ENCODE measurements at places on chromosomes 16 and 17.

DNA sequence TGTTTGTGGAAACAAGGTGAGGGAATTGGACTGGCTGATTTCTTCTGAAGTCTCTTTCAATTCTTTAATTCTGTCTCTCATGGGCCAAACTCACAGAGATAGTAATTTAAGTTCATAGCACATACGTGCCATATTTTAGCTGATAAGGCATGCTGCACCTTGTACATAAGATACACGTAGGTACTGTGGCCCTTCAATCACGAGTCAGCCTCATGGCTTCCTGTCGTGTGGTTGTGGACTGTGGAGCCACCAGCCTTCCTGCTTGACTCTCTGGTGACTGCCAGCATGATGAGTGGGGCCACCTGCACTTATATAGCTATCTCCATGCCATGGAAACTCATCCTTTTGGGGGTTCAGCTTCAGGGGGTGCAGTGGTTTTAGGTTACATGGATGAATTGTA lies 25.1 kb downstream of the KSR1 start:
- no peak for DNase-seq

DNA sequence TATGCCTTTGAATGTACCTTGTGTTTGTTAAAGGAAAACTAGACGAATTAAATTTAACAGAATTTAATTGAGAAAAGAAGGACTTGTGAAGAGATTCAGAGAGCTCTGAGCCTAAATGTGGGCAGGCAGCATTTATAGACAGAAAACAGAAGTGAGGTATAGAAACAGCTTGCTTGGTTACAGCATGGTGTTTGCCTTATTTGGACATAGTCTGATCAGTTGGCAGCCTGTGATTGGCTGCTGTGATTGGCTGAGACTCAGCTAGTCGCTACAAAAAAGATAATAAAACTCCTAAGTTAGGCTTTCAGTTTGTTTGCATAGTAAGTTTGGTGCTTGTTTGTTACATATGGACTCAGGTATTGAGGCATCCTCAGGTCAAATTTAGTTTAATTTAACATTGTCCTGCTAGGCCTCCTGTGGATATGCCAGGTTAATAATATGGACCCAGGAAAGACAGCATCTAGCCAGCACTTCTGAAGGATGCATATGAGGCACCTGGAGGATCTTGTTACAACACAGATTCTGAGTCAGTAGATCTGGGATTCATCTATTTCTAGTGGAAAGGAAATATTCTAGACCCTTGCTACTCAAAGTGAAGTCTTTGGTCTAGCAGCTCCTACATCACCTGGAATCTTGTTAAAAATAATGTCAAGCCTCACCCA lies 43.4 kb downstream of the SLFN5 start:
- no peak for DNase-seq

DNA sequence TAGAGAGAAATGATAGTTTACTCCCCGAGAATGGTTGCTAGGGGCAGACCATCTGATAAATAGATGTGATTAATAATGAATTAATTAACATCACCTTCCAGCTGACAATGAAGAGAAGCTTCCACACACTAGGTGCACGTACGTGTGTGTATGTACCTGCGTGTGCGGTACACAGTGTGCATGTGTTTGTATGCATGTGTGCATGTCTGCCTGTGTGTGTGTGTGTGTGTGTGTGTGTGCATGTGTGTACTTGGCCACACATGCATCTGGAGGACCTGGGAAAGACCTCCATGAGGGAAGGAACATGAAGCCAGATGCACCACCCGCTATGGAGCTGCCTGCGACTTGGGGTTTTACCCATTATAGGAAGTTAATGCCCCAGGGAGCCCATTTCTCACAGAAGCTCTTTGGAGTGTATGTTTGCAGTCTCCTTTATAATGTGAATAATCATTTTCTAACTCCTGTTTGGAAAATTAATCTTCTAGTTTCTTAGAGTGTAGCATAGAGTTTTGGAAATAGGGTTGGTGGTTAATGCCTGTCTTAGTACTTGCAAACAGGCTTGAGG lies 229.1 kb downstream of the ENGASE start:
- DNase-seq, result no peak

DNA sequence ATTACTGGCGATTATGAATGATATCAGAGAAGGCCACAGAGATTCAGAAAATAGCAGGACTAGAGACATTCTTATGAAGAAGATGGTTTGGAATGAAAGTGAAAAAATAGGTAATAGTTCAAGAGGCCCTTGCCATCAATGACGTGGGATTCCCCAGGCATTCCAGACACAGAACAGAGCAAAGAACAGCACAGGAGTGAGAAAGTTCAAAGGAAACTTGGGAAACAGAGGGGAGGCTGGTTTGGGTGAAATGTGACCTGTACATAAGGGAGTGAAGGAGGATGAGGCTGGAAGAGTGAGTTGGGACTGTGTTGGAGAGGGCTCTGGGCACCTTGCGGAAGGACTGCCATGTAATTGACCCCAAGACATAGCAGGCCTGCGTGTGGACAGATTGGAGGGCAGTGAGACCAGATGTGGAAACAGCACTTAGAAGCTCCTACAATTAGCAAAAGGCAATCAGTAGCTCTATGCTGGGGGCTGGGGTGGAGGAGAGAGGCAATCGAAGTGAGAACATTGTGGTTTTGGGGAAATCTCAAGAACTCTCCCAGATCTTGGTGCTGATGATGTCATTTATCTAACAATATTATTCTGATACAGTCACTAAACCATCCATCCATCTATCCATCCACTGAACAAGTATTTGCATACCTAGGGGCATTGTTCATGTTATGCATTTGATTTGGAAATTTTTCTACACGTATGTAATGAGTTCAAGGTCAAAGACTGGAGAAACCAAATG lies 365.3 kb upstream of the ZFHX3 start:
- no peak for DNase-seq

GRCh38 chr16:30030011-30030685 lies 923 bp downstream of the TLCD3B start:
- DNase-seq, result no peak

DNA sequence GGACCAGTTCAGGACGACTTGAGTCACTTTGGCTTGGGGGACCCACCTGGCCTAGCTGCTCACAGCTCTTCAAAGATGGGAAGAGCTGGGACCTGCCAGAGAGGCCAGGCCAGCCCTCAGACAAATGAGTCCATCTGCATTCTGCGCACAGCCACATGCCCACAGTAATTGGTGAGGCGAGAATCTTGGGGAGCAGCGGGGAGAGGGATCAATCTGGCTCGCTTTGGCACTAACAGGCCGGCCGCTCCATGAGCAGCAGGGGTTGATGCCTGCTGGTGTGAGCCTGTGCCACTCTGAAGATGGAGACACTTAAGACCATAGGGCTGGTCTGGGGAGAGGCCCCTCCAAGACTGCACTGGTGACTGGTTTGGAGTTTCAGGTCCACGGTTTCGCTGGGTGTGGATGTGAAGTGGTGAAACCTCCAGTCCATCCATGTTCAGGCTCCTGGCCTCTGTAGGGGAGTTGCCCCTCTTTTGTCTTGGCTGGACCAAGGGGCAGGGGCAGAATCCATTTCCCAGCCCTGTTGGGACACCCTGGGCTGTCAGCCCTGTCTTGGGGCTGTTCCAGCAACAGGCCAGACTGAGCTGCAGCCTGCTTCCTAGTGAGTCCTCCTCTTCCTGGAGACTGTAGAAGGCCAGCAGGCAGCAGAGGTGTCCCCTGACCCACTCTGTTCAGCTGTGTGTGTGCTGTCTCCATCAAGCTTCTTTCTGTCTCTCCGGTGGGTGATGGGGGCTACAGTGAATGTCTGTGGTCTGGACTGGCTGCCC lies 7.3 kb downstream of the CTRL start:
- DNase-seq, result no peak

DNA sequence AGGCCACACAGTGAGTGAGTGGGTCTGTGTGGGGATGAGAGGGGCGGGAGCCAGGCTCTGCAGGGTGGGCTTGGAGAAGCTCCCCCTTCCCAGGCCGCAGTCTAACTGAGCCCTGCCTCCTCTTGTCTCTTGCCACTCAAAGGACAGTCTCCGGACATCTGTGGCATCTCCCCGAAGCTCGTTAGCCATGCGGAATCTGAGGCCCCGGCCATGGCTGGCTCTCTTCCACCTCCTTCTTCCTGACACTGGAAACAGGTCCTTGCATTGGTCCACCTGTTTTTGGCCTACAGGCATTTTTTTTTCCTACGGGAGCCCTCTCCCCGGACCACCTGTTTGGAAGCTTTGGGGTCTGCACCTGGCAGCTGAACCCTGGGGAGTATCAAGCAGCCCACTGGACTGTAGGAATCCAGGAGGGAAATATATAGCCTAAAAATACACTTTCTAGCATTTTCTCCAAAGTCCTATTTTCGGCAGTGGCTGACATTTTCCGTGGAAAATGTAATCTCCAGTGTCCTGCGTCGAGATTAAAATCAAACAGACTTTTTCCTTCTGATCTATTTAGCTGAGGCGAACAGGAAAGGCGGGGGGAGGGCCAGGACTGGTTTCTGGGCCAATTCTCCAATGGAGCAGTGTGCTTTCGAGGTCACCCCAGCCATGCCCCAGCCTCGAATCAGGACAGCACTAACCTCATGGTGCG lies 9.1 kb downstream of the ATP2A3 start:
- no peak for DNase-seq

DNA sequence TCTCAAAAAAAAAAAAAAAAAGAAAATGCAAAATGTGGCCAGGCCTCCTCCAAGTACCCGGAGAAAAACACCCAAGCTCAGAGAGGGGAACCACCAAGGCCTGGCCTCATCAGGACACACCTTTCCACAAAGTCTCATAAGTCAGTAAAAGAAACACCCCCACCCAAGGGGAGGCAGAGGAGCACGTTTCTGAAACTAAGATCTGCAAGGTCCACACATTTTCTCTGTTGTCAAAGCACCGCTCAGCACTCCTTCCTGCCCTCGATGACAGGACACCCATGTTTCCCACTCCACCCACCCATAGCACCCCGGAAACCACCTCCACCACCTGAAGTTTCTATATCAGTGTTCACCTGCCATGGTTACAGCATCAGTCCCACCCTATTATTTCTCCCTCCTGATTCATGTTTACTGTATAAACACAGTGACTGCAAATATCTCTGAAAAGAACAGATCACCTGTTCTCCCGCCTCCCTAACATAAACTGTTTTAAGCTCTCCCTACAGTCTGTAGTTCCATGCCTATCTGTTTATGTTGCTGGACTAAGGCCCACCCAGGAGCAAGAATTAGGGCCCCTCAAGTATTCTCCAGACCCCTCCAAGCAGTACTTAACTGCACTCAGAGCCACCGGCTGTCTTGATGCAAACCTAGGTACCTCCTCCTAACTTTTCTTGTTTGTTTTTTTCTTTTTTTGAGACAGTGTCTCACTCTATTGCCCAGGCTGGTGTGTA lies 2.0 kb downstream of the CORO7 start:
- DNase-seq, result no peak

GRCh38 chr17:43733956-43734355 lies 24.6 kb downstream of the SOST start:
- DNase-seq, result no peak

DNA sequence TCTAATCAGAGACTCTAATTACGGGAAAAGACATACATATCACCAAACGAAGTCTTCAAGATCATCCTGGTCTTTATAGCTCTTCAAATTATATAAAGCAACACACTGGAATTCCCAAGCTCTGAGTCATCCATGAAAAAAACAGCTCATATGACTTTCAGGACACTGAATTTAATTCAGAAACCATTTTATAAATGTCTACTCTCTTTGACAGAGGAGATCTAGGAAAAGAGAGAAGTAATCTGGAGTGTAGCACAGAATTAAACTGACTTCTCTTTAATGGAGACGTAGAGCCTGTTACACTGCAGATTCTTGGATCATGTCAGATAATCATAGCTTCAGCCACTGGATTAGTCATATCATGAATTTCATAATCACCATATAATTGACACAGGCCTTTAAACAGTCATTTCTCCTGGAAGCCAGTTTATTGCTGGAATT lies 86.8 kb upstream of the WSB1 start:
- no peak for DNase-seq

- DNase-seq, result no peak
These were observed 104.9 kb downstream of the CEP112 start for GRCh38 chr17:66087073-66087472.

DNA sequence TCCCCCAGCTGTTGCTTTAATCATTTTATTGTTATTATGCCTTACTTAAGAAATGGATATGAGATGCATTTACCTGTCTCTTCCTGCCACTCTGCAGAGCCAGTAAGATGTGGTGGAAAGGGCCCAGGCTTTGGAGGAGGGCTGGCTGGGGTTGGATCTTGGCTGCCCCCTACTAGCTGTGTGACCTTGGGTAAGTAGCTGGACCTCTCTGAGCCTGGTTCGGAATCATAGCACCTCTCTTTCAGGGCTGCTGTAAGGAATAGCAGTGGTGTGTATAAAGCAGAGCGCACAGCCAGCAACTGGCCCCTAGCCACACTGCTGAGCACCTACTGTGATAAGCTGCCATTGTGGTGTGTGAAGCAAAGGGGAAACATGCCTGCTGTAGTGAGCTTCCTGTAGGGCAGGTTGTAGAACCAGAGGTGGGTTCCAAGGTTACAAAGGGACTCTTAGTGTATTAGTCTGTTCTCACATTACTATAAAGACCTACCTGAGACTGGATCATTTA lies 23.9 kb downstream of the MAPT start:
- no peak for DNase-seq

DNA sequence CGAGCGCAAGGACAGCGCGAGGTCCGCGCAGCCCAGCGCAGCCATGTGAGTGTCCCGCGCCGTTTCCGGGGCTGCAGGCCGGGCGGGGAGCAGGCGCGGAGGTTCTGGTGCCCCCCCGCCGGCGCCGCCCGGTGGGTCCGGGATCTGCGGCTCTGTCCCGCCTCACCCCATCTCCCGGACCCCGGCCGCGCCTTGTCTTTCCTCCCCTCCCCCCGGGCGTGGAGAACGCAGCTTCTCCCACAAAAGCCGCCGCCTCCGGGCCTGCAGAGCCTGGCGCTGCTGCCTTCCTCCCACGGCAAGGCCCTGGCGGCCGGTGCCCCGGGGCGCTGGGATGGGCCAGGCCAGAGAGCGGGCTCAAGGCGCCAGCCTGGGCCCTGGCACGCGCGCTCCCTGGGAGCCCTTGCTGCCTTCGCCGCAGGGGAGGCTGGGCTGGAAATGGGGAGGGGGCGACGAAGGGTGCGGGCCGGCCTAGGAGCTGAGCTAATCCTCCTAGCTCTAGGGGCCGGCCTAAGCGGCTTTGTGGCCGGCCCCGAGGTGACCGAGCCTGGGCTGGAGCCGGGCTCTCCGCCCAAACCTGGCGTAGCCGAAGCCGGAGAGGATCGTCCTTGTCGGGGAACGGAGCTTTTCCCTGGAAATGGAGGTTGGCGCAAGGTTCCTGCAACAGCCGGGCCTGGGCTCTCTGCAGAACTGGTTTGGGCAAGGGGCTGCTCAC lies 397 bp downstream of the RIPOR1 start:
- DNase-seq, result peak; percentile 12

- no peak for DNase-seq
These were observed 11.2 kb downstream of the NLK start for GRCh38 chr17:28053725-28054124.

- DNase-seq, result no peak
These were observed 16.4 kb upstream of the HERPUD1 start for GRCh38 chr16:56915336-56916119.

DNA sequence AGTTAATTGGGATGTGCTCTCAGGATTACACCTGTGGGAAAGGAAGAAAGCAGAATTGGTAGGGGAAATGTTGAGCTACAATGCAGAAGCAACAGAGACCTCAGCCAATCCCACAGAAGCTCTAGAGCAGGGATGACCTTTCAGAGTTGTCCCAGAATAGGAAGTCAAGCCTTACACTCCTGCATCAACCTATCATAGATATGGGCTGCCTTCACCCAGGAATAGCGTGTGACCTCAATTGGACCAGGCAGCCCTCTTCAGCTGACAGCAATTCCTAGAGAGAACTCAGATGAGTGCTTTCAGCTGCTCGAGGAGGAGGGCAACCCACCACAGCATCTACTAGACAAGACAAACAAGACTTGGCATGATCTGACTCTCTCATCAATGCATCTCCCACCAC lies 189.7 kb downstream of the TMEM132E start:
- DNase-seq, result no peak

- DNase-seq, result no peak
These were observed 121.8 kb downstream of the SPACA3 start for GRCh38 chr17:33113276-33113990.

Measured in globus pallidus (tissue), 1 donor.